ENCODE measurements at places on chromosomes 3 and 15. TPM values are rescaled to one million over a fixed set of nuclear protein-coding genes. Genes with fewer than 3 reads are reported as not detected.
A peak's percentile ranks its signal among the peaks of the same experiment; 100 is the strongest.

DNA sequence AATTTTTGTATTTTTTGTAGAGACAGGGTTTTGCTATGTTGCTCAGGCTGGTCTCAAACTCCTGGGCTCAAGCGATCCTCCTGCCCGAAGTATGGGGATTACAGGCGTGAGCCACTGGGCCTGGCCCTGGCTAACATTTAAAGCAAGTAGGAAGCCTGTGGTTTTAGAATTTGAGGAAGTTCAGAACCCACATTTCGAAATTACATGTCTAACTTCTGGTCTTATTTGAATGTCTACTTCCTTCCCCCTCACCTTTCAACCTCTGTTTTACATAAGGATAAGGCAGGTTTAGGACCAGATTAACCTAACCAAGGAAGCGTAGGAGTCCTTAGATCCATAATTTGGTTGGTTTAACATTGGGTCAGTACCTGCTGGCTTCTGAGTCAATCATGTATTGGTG lies 120.5 kb upstream of the PROK2 start:
- no peak overlapping the region for H3K27ac ChIP-seq
- no peak for DNase-seq
- H3K36me3 ChIP-seq = no peaks in the 10 kb centered on the region
- H3K4me3 ChIP-seq = no peak overlapping the region

GRCh38 chr3:12777171-12777570 lies 18.1 kb upstream of the TMEM40 start:
- H3K4me3 ChIP-seq = no peak overlapping the region
- H3K27ac ChIP-seq = no peak overlapping the region
- H3K4me1 ChIP-seq = peaks cover 8% of the 10 kb centered on the region
- H3K36me3 ChIP-seq = no peaks in the 10 kb centered on the region
- H3K27me3 ChIP-seq = peaks cover 6% of the 10 kb centered on the region

DNA sequence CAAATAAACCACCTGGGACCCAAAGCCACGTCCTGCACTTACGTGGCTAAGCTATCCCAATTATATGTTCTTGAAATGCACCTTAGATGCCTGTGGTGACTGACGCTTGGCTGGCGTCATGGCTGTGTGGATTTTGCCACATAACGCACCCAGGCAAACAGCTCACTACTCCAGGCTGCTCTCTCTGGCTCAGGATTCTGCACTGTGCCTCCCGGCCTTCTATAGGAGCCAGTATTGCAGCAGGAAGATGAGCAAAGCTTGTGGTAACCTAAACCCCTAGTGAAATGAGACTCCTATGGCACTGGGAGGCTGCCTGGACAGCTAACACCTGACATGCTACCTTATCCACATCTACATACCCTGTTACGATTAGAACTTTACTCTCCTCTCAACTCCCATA lies 179.3 kb downstream of the THRB start:
- H3K4me3 ChIP-seq = no peak overlapping the region
- peaks cover 2% of the 10 kb centered on the region for H3K27me3 ChIP-seq
- no peaks in the 10 kb centered on the region for H3K36me3 ChIP-seq
- no peak overlapping the region for H3K27ac ChIP-seq

DNA sequence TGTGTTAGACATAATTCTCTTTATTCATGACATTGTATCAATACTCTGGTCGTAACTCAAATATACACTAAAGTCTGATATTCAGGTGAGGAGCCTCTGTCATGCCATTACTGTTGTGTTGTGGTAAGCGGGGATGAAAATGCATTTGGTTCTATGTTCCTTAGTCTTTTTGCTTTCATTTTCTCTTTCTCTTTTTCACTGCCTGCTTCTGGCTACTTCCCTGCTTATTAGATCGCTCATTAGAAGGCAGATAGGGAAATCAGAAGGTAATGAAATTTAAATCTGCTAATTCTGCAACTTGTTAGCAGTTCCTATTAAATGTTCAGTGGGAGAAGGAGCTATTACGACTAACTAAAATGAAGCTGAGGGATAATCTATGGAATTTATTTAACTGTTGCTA lies 345.0 kb downstream of the GRM7 start:
- peak overlapping the region; percentile 72 for H3K4me3 ChIP-seq
- DNase-seq = no peak
- H3K4me1 ChIP-seq = no peaks in the 10 kb centered on the region

Gene GOLGA6D
- total RNA-seq = not detected

Gene RAB43
- 31.5 TPM for total RNA-seq

Measured in endothelial cell of umbilical vein (primary cell).